Right renal cortex interstitium (tissue), 3 donors: ENCODE measurements at places on chromosomes 3 and 15.

DNA sequence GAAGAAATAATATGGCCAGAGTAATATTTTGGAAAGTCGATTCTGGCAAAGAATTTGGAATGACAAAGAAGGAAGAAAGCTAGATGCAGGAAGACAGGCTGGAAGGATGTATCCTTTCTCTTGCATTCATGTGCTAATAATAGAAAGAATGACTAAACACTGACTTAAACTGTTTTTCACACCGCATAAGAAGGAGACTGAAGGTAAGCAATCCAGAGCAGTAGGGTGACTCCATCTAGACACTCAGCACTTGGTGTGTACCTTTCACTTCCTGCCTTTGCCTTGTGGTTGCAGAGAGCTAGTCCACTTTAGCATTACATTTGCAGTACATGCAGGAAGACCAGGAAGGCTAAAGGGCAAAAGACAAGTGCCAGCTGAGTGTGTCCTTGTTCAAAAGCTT lies 234.6 kb downstream of the RBMS3 start:
- no peak for DNase-seq

GRCh38 chr3:30331519-30331918 lies 274.9 kb upstream of the TGFBR2 start:
- DNase-seq: no peak

- DNase-seq: no peak
These were observed 4.4 kb upstream of the ENTPD3 start for GRCh38 chr3:40382617-40382979.

- no peak for DNase-seq
These were observed 206.4 kb downstream of the NAALADL2 start for GRCh38 chr3:175065497-175065896.

DNA sequence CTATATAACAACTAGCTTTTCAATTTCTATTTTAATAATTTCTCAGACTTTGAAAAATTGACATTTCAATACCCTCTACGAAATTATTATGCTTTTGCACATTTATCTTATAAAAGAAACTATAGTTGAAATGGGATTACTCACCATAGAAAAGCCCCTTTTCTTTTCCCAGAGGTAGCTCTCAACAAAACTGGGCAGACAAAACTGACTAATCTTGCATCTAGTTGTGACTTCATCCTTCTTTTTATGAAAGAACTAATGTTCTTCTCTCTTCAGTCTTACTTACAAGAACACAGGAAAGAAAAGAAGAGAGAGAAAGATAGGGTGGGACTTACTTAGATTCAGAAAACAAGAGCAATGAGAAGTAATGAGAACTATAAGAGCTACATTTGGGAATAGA lies 61.0 kb downstream of the GPR160 start:
- DNase-seq: no peak

DNA sequence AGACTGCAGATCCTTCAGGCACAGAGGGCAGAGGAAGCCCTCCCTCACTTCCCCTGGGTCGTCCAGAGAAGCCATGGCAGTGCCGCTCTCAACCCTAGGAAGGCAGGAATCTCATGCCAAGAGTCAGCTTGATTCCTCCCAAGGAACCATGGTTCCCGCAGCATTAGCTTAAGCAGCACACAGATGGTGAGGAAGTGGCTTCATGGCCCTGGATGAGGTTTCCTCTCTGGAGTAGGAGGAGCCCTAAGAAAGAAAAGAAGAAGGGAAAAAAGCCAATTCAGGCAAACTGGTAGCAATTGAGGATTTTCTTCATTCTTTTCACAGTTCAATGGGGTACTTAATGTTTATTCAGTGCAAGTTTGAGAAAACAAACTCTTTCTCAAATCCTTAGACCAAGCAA lies 2.9 kb downstream of the RBSN start:
- no peak for DNase-seq

- DNase-seq: no peak
These were observed 28.7 kb downstream of the MRPL3 start for GRCh38 chr3:131474115-131474514.

GRCh38 chr15:33834892-33835743 lies 133.2 kb upstream of the CHRM5 start:
- no peak for DNase-seq

GRCh38 chr3:780505-780904 lies 312.3 kb upstream of the CNTN6 start:
- no peak for DNase-seq

- no peak for DNase-seq
These were observed 334.0 kb upstream of the NR2F2 start for GRCh38 chr15:95996494-95996893.

DNA sequence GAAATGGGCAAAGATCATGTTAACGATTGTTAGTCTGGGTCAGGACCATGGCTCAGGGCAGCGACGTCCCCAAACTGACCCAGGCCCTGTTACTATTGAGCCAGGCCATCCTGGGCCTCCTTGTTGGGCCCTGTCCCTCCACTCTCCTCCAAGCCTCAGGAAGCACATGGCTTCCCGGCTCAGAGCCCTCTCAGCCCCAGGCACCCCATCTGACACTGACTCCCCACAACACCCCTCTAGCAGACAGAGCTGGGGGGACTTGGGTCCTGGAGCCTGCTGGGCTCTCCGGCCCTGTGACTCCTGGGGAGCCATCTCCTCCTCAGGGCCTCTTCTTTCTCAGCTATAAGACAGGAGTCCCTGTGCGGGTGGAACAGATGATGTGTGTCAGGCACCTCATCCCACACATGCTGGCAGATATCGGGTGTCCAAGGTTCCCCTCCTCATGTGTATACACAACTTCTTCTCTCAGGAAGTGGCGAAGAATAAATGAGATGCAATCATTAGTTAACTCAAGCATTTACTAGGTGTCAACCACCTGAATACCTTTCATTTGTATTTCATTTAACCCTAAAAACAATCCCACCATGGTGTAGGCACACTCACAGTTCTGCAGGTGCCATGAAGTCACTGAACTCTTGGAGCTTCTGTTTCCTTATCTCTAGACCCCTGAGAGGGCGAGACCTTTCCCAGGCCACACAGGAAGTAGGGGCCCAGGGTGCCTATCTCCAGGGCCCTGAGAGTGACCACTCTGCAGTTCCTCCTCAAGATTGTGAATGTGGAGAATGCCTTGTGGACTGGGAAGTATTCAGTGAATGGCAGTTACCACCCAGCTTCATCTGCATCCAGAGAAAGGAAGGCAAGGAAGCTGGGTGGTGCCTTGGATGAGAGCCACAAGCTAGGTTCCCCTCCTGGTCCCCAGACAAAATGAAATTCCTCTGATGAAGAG lies 282.5 kb upstream of the TLE3 start:
- DNase-seq: no peak

- peak; percentile 36 for DNase-seq
These were observed 10.0 kb downstream of the EIF2B5 start for GRCh38 chr3:184145111-184145524.

GRCh38 chr15:39493424-39494067 lies 87.3 kb upstream of the THBS1 start:
- DNase-seq: no peak

GRCh38 chr15:42348083-42348482 lies 11.2 kb upstream of the CAPN3 start:
- DNase-seq: no peak

DNA sequence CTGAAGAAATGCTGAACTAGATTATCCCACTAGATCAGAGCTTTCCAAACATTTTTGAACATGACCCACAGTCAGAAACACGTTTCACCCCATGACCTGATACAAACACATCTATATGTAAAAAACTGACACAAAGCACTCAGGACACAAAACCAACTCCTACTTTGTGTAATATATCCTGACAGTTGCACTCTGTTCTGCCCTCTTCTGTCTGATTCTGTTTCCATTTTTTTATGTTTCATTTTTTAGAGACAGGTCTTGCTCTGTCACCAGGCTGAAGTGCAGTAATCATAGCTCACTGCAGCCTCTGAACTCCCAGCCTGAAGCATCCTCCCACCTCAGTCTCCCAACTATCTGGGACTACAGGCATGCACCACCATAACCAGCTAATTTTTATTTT lies 15.8 kb upstream of the RFTN1 start:
- no peak for DNase-seq

DNA sequence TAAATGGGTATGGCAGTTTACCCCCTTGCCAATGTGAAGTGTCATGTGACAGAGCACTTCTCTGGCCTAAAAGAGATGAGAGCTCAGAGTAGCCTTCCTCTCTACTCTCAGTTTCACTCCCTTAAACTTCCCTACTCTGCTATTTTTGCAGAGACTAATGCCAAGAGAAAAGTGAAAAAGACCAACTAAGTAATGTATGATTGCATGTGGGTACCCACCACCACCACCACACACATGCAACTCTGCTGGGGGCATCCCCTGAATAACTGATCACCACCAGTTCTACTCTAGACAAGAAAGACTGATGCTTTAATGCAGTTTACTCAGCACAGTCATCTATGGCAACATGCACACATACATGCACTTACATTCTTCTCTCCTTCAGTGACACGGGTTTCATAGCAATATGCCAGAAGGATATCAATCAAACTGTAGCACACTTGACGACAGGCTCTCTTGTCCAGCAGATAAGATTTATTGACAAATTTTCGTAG lies 31.3 kb downstream of the SHQ1 start:
- DNase-seq: no peak

DNA sequence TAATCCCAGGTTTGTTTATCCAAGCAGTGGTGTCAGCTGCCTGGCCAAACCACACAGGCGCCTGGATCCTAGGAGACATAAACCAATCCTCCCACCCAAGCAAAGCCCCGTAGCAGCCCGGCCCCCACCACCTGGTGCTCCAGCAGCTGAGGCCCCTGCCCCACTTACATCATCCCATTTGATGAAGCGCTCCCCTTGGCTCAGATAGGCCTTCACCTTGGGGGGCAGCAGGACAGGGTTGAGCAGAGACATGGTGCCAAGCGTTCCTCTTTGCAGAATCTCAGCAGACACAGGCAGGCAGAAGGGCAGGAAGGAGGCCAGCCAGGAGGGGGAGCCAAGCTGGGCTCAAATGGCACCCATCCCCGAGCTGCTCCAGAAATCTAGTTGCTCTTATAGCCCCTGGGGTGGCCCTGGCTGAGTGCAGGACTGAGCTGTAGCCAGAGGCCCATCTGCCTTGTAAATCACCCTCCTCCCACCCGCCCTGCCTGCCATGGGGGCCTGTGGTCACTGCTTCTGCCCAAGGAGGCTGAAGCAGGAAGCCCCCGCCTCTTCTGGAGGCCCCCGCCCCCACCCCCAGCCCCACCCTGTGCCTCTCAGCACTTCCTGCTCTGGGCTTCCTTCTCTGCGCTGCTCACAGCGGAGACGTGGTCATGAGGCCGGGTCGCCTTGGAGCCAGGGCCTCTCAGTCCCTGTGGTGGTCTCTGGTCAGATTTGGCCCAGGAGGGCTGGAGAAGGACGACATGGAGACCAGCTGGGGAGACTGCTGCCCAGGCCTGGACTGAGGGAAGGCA lies at the start of gene PLCB2:
Gene PLCB2, minus strand, starts transcription at position 515 of the 791 bp plus-strand sequence. Its CDS starts 263 bp downstream, at position 252.
- DNase-seq: no peak

DNA sequence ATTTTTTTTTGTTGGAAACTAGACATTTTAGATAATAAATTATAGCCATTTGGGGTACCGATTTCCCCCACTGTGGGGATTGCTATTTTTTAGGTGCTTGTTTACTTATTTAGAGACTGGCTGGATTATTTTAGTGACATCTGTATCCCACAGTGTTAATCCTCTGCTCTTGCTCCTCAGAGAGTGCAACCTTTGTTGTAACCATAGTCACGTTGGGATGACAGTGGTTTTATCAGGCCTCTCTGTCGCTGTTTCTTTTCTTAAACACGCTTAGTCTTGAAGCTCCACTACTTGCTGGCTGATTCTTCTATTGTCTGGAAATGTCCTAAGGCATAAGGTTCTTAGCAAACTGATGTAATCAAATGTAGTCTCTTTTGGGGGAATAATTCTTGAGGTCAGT lies 451.6 kb upstream of the SEMA6D start:
- DNase-seq: no peak

GRCh38 chr3:104032283-104032682 lies 1334.4 kb upstream of the ALCAM start:
- no peak for DNase-seq

DNA sequence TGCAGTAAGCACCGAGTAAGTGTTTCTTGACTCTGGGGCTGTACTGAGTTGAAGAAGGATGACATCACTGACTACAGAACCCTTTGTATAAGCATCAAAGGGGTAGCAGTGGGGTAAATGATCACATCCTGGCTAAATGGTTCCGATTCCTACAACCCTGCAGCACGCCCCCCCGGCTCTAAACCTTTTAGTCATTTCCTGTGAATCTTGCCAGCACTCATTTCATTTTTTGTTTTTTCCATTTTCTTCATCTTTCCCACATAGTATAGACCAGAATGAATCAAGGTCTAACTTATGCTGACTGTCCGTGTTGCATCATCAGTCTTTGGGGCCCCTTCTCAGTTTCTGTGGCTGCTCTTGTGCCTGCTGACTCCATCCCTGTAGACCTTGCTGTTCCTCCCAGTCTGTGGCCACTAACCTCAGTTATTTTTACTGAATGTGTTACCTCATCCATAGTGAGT lies 383.1 kb upstream of the TPRG1 start:
- DNase-seq: no peak

DNA sequence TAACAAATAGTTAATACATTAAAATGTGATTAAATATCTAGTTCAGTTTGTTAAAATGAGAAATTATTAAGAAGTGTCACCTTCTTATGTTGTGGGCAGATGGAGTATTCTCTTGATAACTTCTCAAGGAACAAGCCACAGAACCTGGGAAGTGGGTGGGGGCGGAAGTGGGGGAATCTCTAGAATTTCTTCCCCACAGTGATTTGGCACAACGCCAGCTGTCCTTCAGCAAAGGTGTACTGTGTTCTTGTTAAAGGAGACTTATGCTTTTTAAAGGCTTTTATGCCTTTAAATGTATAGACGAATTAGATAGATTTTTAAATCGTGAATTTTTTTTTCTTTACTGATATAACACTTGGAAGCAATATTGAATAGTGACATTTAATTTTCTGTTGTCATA lies 42.4 kb downstream of the SEC22A start:
- DNase-seq: no peak

DNA sequence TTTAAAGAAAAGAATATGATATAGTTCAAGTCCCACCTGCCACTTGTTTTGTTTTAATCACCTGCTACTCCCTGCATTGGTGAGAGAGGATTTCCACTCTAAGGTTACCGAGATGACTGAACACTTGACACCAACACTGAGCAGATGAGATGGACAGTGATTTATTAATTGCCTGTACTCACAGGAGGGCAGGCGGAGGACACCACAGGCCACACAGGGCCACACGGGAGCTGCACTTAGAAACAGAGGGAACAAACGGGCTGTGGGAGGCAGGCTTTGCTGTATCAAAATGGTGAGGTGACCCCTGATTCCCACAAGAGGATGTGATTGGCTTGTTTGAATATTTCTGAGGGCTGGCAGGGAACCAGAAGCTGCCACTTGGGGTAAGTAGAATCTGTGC lies 10.8 kb downstream of the MINAR1 start:
- no peak for DNase-seq

DNA sequence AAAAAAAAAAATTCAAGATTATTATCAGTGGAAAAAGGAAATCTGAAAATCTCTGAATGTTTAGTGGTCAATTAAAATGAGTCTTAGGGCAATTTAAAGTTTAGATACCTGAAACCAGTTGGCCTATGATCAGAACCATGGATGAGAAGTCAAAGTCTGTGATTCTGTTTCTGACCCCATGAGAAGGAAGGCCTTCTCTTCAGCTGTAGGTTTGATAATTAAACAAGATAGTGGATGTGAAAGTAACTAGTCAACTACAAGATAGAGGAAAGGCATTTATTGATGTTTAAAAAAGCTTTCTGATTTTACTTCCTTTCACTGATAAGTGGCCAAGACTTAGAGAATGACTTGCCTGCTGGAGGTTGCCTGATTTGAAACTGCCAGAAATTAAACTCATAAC lies 8.7 kb downstream of the PLS1 start:
- no peak for DNase-seq
